Upper lobe of left lung (tissue), 6 donors: ENCODE measurements at places on chromosomes 16 and 17. TPM values are rescaled to one million over a fixed set of nuclear protein-coding genes. Genes with fewer than 3 reads are reported as not detected.

GRCh38 chr17:66673668-66674276 is 161.1 kb upstream of the CACNG5 start:
- DNase-seq, result peak; percentile 52
- no peaks in the 10 kb centered on the region for H3K36me3 ChIP-seq
- peaks cover 8% of the 10 kb centered on the region for H3K4me1 ChIP-seq
- no peak overlapping the region for H3K4me3 ChIP-seq

GRCh38 chr16:70685938-70686375 is at the start of gene MTSS2:
TSS of gene MTSS2 (minus strand) at chr16:70686053. CDS start at chr16:70685791, 262 bp downstream.
- H3K27me3 ChIP-seq, result no peaks in the 10 kb centered on the region
- peak within 1 kb of the TSS; percentile 88 for H3K4me3 ChIP-seq
- DNase-seq, result peak; percentile 84
- peak within 1 kb of the TSS; percentile 93 for H3K27ac ChIP-seq
- H3K4me1 ChIP-seq, result peaks cover 91% of the 10 kb centered on the region

DNA sequence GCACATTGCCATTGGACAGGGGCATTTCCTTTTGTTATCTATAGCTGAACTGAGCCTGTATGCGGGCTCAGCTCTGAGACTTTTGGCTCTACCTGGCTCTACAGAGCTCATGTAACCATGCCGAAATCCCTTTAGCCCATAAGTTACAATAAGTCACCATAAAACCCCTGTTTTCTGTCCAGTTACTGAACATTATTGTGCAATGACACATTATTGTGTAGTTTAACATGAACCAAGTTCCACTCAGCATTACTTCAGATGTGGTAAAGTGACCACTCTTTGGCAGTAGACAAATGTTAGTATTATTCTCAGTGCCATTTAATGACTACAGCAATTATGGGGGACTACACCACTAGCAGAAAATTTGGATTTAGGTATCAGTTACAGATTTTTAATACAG is 65.4 kb upstream of the RASL10B start:
- no peaks in the 10 kb centered on the region for H3K4me1 ChIP-seq
- no peak for DNase-seq
- H3K4me3 ChIP-seq, result no peak overlapping the region
- H3K27ac ChIP-seq, result no peak overlapping the region
- H3K36me3 ChIP-seq, result peaks cover 14% of the 10 kb centered on the region

DNA sequence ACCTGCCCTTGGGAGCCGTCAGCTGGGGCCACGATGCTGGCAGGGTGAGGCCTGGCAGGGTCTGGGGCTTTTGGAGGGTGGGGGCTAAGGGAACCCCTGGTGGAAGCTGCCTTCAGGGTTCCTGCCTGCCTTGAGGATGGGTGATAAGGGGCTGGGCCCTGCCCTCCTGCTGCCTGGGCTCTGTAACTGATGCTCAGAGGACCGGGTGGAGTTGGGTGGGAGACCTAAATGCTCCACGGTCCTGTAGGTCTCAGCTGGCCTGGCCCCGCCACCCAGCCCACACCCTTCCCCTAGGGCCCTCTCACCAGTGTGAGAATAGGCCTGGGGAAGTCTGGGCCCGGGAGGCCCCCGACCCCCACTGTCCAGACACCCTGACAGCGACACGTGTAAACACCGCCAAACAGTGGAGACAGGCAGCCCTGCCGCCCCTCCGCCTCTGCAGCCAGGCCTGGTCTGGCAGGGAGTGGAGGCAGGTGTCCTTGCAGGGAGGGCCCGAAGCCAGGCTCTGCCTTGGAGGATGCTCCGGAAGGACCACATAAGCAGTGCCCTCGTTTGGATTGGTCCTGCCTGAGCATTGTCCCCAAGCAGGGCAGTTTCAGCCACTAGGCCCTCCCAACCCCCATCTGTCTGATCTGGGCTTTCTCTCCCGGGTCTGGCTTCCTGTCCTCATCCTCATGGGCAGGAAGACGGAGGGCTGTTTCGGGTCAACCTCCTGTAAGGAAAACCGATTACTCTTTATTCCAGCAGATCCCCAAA is 6.5 kb upstream of the BAHCC1 start:
- H3K36me3 ChIP-seq, result no peaks in the 10 kb centered on the region
- no peak overlapping the region for H3K4me3 ChIP-seq
- H3K27me3 ChIP-seq, result no peaks in the 10 kb centered on the region
- peaks cover 43% of the 10 kb centered on the region for H3K4me1 ChIP-seq
- H3K27ac ChIP-seq, result peak overlapping the region; percentile 95
- no peak for DNase-seq

DNA sequence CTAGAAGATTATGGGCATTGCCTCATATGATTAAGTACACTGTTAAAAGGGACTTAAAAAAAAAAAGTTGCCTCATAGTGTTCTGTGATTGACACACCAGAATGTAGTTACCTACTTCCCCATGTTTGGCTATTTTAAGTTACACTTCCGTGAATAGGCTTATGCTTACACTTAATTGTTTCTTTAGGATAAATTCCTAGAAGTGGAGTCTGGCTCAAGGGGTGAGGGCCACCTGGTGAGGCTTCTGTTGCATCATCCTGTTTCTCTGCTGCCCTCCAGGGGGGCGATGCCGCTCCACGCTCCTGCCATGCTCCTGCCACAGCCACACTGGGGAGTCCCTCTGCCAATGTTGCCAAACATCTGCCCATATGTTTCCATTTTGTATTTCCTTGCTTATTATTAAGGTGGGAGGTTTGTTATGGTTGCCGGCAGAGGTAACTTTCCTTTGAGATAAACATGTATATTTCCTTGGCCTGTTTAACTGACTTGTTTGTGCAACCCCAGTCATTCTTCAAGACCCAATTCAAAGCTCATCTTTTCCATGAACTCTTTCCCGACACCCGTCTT is 73.1 kb downstream of the KSR1 start:
- H3K4me3 ChIP-seq, result no peak overlapping the region
- no peaks in the 10 kb centered on the region for H3K36me3 ChIP-seq
- peak overlapping the region; percentile 78 for H3K27ac ChIP-seq
- peaks cover 66% of the 10 kb centered on the region for H3K4me1 ChIP-seq

DNA sequence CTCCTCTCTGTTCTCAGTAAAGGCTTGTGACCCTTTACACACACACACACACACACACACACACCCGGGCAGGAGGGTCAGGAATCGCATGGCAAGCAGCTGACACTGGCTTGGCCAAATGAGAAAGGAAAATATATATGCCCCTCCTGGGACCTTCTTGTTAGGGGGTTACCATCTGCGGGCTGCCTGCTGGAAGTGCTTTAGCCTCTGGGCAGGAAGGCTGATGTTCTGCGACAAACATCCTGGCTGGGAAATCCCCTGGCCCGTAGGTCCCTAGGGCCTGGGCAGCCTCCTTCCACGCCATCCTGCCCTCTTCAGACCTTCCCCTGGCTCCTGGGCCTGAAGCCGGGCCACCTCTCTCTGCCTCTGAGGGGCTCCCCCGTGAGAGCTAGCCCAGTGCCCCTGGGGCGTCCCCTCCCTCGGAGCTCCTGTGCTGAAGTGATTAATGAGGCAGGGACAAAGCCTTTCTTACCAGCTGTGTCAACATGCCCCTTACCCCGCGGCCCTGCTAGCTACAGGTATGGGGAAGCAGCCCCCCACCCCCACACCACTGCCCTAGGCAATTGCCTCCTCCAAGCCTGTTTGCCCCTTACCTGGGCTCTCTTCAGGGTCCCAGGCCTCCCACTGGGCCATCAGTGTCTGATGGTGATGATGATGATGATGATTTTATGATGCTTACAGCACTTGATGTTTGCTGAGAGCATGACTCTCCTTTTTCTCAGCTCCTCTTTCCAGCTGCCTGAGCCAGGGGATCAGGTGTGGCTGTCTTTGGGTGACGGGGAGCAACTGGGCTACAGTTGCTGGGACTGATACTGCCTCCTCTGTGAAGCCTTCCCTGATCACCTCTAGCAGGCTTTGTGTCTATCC is 32.8 kb upstream of the ETV4 start:
- H3K4me1 ChIP-seq, result peaks cover 14% of the 10 kb centered on the region
- H3K36me3 ChIP-seq, result no peaks in the 10 kb centered on the region
- H3K4me3 ChIP-seq, result no peak overlapping the region
- peak; percentile 46 for DNase-seq

DNA sequence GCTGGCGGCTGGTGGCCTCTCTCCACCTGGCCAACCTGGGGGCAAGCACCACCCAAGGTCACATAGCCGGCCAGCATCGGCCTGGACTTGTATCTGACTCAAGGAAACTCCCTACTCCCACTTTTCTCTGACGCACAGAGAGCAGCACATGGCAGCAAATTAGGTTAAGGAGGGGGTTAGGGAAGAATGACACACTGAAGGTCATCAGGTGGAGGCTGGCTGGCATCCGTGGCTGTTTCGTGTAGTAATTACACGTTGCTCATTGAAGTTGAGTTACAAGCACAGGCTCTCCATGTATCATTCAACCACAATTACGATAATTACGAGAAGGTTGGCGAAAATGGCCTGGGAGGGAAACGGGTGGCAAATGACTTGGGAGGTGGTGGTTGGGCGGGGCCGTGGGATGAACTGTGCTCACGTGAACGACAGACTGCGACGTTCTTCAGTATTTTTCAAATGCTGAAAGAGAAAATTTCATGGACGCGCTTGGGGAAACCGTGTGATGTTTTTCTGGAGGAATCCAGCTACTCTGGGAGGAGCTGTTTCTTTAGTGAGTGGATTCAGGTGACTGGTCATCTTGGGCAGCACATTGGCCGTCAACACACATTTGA is 4.0 kb upstream of the METRNL start:
- no peak overlapping the region for H3K27ac ChIP-seq
- H3K27me3 ChIP-seq, result peaks cover 3% of the 10 kb centered on the region
- peaks cover 12% of the 10 kb centered on the region for H3K4me1 ChIP-seq

- no peak overlapping the region for H3K4me3 ChIP-seq
- no peaks in the 10 kb centered on the region for H3K4me1 ChIP-seq
- no peaks in the 10 kb centered on the region for H3K27me3 ChIP-seq
- no peaks in the 10 kb centered on the region for H3K36me3 ChIP-seq
- no peak overlapping the region for H3K27ac ChIP-seq
- no peak for DNase-seq
Measured at GRCh38 chr17:50491505-50491904, 12.8 kb downstream of the RSAD1 start.

DNA sequence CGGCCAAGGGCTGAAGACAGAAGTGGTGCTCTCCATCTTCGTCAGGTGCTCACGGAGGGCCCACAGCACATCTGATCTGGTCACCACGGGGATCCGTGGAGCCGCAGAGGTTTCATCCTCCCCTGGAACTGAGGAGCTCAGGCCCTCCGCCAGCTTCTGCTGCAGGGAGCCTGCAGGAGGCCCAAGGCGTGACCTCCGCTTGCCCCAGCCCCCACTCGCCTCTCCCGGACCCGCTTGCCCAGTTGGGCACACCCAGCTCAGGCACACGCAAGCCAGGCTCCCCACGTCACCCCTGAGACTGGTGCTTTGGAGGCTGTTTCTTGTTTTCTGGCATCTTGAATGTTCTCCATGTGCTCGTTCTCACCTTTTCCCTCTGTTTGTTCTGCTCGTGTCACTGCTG is 39.4 kb upstream of the CHMP6 start:
- no peaks in the 10 kb centered on the region for H3K4me1 ChIP-seq
- DNase-seq, result no peak
- H3K27me3 ChIP-seq, result no peaks in the 10 kb centered on the region
- H3K4me3 ChIP-seq, result no peak overlapping the region
- peaks cover 5% of the 10 kb centered on the region for H3K36me3 ChIP-seq

GRCh38 chr17:75009139-75009724 is 3.2 kb upstream of the MRPL58 start:
- DNase-seq, result no peak
- H3K27me3 ChIP-seq, result no peaks in the 10 kb centered on the region
- H3K36me3 ChIP-seq, result no peaks in the 10 kb centered on the region
- peaks cover 15% of the 10 kb centered on the region for H3K4me1 ChIP-seq

DNA sequence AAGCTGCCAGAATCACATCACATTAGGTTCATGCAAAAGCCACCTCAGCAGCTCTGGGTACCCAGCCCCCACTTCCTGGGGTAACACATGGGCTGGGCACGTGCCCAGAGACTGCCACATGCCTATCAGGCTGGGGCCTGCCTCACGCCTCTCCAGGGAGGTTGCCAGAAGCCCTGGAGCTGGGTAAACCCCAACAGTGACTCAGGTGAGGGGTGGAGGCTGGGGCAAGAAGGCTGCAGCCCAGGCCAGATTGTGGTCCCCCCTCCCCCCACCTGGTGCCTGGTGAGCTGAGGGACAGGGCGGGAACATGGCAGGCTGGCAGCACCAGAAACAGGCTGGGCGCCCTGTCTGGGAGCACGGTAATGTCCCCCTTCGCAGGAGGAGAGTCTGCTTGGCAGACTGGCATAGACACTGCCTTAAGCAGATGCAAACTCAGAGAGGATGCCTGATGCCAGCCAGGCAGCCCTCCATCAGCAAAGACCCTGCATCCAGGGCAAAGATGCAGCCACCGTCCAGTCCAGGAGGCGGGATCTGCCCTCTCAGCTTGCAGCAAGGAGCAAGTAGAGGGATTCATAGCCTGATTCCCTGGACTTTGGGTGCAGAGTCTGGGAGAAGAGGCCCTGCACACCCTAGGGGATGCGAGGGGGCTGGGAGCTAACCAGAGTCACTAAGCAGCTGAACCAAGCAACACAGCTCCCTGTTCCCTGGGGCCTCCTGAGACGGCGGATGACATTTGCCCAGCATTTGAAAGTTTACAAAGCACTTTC is 28.8 kb downstream of the NGFR start:
- no peaks in the 10 kb centered on the region for H3K36me3 ChIP-seq
- no peak overlapping the region for H3K27ac ChIP-seq
- peaks cover 4% of the 10 kb centered on the region for H3K4me1 ChIP-seq
- peak; percentile 28 for DNase-seq

- no peaks in the 10 kb centered on the region for H3K36me3 ChIP-seq
- no peaks in the 10 kb centered on the region for H3K27me3 ChIP-seq
- no peak for DNase-seq
- no peaks in the 10 kb centered on the region for H3K4me1 ChIP-seq
Measured at GRCh38 chr17:2928294-2928890, 132.2 kb downstream of the RAP1GAP2 start.

DNA sequence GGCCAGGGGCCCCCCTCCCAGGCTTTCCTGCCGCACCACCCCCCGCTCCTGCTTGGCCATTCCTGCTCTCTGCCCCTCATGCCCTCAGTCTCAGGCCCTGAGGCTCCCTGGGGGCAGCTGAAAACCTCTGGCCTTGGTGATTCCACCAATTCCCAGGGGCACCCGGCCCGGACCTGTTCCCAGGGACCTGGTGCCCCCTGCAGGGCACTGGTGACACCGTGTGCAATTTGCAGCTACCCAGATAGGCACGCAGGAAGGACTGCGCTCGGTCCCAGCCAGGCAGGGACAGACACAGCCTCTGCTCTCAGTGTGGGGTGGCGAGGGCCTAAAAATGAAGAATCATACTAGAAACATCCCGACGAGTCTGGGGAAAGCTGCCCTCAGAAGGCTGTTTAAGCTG is 13.4 kb downstream of the WFDC1 start:
- DNase-seq, result peak; percentile 34
- H3K27ac ChIP-seq, result no peak overlapping the region
- H3K27me3 ChIP-seq, result no peaks in the 10 kb centered on the region
- H3K4me3 ChIP-seq, result no peak overlapping the region
- peaks cover 14% of the 10 kb centered on the region for H3K4me1 ChIP-seq

- peaks cover 9% of the 10 kb centered on the region for H3K36me3 ChIP-seq
- no peak overlapping the region for H3K4me3 ChIP-seq
- H3K27ac ChIP-seq, result peak overlapping the region; percentile 92
- no peaks in the 10 kb centered on the region for H3K27me3 ChIP-seq
- H3K4me1 ChIP-seq, result peaks cover 43% of the 10 kb centered on the region
Measured at GRCh38 chr17:63696381-63696961, 3.5 kb downstream of the LIMD2 start.

- no peaks in the 10 kb centered on the region for H3K36me3 ChIP-seq
- no peak overlapping the region for H3K27ac ChIP-seq
- no peaks in the 10 kb centered on the region for H3K27me3 ChIP-seq
- DNase-seq, result no peak
Measured at GRCh38 chr17:640436-640835, 74.2 kb downstream of the VPS53 start.

The ACSM2A gene
- total RNA-seq, result not detected

The CCDC40 gene
- total RNA-seq, result 34.7 TPM

The NGFR gene
- 2.9 TPM for total RNA-seq
